ENCODE measurements at places on chromosomes 6 and 20.

- no peak for DNase-seq
These were observed 672.0 kb downstream of the RNF144B start for GRCh38 chr6:19059102-19059501.

- no peak for DNase-seq
These were observed 213.4 kb upstream of the RIN2 start for GRCh38 chr20:19544684-19545083.

GRCh38 chr6:146587459-146587858 lies 11.3 kb upstream of the ADGB start:
- no peak for DNase-seq

- no peak for DNase-seq
These were observed 296.9 kb downstream of the HIVEP2 start for GRCh38 chr6:142648036-142648451.

DNA sequence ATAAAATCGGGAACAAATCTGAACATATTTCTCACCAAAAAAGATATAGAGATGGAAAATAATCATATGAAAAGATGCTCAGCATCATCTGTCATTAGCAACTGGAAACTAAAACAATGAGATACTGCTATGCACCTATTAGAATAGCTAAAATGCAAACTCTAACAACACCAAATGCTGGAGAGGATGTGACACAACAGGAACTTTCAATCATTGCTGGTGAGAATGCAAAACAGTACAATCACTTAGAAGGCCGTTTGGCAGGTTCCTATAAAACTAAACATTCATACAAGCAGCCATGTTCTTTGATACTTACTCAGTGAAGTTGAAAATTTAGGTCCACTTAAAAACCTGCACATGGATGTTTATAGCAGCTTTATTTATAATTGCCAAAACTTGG lies 67.0 kb downstream of the FAM50B start:
- DNase-seq = no peak

DNA sequence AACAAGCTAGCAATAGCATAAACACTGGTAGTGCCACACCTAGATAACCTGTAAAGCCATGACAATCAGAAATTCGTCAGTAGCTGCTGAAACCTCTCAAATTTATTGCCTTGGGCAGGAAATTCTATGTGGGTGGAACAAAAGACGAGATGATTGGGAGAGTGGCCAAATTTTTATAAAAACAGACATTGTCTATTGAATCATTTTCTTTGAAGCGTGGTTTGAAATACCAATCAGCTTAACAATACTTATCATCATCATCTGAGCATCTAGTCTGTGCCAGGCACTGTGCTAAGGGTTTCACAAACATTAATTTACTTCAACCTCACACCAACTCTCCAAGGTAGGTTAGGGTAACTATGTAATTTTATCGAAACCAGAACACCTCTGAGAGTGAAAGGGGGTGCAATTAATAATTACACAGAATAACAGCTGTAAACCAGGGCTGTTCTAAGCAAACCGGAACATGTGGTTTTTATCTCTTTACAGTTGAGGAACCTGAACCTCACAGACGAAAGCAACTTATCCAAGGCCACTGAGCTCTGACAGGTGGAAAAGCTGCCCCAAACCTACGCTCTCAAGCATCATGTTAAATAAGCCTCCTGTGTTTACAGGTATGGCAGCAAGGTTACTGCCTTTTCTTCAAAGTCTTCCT lies 43.4 kb downstream of the NHSL1 start:
- DNase-seq = peak; percentile 64

Measured in CD4-positive, alpha-beta T cell treated with Interleukin-4 for 1 hour (primary cell).